ENCODE measurements at places on chromosomes 4 and X. TPM values are rescaled to one million over a fixed set of nuclear protein-coding genes. Genes with fewer than 3 reads are reported as not detected.

The DCAF4L1 gene
- 0.19 TPM for total RNA-seq

The FAM13A gene
- 20.1 TPM for total RNA-seq

The TAF9B gene
- total RNA-seq, result 5.6 TPM

The DRD5 gene
- total RNA-seq, result not detected

The FRMD7 gene
- total RNA-seq, result not detected

The ZNF157 gene
- total RNA-seq, result 0.28 TPM

The MAGEA3 gene
- total RNA-seq, result not detected

The TNMD gene
- not detected for total RNA-seq

The G3BP2 gene
- total RNA-seq, result 293 TPM

The ZDHHC15 gene
- 0.56 TPM for total RNA-seq

The LDOC1 gene
- total RNA-seq, result 4.6 TPM

Data from regular cardiac myocyte (primary cell).